CD4-positive, alpha-beta memory T cell (primary cell): ENCODE measurements at places on chromosomes 3 and 15.

DNA sequence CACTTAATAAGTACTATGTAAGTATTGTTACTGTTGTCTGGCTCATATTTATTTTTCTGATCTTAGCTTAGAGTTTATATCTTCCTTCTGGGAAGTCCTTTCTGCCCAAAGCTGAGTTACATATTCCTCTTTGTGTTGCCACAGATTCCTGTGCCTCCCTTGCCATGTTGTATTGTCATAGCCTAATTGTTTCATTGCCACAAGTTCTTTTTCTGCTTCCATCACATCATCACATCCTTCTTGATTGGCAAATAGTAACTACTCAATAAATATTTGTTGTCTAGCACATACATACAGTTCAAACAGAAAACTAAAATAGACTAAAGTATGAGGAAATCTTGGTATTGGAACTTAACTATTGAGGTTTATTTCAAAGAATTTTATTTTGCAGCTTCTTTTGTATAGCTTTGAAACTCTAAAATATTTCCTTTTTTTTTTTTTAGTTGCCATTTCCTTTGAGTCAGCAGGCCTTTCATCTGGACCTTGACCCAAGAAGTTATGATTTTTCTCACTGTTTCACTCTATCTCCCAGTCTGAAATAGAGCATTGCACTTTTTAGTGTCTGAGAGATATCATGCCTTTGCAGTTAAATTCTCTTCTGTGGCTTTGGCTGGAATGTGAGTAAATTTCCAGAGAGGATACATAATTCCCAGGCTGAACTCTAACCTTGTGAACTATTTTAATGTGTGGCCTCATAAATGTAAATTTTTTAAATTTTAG lies 98.2 kb downstream of the ZNF609 start:
- no peak for DNase-seq

DNA sequence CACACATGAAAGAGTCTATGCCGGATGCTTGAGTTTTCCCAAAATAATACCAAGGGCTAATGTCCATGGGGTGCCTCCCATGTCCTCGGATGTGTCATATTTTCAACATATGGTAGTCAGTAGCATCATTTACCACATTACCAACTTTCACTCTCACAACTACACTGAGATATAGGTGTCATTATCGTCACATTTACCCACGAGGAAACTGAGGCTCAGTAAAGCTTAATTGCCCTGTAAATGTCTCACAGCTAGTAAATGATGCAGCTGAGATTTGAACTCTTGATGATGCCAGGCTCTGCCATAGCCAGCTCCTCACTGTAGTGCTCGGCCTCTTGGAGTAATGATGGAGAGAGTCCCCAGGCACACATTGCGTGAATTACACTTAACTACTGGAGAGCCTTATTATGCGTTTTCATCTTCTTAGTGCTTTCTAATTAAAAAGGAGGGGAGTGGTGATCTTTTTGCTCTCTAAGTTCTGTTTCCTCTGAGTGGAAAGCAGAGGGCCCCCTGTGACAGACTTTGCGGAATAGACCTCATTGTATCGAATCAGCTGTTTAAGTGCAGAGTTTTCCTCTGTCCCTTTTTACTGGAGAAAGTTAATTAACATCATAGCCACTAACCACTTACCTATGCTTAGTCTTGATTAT lies 142.0 kb upstream of the SLCO3A1 start:
- no peak for DNase-seq

- no peak for DNase-seq
Observed at GRCh38 chr3:60555686-60556354, 695.4 kb downstream of the FHIT start.

- DNase-seq: no peak
Observed at GRCh38 chr3:177820683-177821316, 623.5 kb upstream of the TBL1XR1 start.

DNA sequence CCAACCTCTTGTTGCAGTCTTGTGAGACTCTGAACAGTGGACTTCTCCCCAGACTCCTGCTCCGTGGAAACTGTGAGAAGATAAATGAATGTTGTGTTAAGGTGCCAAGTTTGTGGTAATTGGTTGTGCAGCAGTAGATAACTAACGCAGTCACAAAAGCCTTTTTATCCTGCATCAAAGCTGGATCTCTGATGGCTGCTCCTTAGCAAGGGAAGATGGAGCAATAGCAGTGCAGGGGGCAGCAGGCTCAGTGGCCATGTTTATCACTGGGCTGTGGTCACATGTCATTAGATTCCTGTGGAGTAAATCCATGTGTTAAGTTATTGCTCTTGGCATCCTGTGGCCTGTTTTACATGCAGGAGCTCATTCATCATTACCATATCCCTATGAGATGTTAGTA lies 13.5 kb downstream of the CMTM7 start:
- DNase-seq: no peak

- DNase-seq: no peak
Observed at GRCh38 chr15:99614749-99615288, 49.0 kb downstream of the MEF2A start.

DNA sequence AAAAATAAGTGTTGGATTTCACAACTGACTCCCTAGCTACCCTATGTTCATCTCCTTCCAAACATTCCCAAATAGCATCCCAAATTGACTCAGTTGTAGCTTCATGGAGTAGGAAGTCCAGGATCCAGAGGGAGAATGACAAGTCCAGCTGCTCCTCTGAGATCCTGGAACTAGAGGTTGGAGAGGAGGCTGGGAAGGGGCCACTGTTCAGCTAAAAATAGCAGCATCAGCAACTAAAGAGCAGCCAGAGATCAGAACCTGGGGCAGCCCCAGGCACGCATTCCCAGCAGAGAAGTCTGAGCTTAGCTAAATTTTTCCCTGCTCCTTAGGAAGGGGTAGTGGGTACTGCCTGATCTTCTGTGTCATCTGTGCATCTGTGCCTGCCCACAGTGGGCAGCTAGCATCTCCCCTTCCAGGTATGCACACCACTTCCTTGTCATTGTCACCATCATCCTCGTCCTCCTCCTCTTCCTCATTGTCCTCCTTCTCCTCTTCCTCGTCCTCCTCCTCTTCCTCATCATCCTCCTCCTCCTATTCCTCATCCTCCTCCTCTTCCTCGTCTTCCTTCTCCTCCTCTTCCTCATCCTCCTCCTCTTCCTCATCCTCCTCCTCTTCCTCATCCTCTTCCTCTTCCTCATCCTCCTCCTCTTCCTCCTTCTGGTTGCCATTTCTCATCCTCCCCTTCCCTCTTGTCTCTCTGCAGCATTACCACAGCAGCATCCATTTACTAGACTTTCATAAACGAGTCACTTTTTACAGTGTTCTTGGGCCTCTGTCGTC lies 152.3 kb upstream of the ROPN1 start:
- no peak for DNase-seq

DNA sequence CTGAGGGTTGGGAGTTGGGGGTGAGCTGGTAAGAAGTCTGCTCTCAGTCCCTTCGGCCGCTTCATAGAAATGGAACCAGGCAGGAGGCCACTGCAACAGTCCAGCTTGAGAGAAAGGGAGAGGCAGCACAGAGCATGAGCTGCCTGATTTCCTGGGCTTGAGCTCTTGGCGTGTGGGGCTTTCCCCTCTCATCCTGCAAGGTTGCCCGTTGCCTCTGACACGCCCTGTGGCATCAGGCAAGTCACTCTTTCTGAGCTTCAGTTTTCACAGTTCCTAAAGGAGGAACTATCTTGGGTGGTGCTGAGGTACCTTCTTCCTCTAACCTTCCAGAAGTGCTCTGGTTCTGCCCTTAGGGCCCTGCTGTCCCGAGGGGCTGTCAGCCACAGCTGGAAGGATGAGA lies 4.9 kb downstream of the MESP2 start:
- DNase-seq: no peak

- no peak for DNase-seq
Observed at GRCh38 chr3:65485826-65486469, 552.8 kb downstream of the MAGI1 start.

DNA sequence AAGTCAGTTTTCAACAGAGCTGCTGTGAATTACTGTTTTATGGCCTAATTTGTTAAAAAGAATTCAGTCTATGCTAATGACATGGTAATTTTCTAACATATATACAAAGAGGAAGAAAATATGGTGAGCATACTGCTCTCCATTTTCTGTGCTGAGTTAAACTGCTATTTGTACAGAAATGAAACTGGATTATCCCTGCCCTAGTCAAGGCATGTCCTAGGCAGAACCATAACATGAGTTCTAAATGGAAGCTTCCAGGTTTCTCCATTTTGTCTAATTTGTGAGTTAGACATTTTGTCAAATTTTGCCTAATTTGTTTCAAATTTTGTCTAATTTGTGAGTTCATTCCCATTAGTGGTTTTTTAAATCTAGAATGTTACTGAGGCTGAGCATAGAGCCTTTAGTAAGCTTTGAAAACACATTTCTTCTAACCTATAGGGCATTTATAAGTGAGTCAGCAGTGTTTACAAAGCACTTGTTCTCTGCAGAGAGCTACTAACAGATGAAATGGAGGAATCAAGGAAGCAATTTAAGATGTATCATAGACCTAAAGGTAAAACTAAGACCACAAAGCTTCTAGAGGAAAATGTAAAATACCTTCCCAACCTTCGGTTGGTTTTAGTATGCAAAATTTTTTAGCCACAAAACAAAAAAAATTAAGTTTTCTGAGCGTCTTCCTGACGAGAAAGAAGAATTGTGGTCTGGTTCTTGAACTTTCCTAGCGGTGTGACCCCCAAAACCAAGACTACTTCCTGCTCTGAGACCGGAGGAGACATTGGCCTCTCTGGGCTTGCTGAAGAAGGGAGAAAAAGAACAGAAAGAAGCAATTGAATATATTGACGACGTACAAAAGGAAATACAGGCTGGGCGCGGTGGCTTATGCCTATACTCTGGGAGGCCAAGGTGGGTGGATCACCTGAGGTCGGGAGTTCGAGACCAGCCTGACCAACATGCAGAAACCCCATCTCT lies 9.8 kb downstream of the P2RY14 start:
- DNase-seq: peak; percentile 53

- no peak for DNase-seq
Observed at GRCh38 chr3:32743934-32744333, 58.9 kb downstream of the CNOT10 start.

GRCh38 chr3:57918123-57918837 lies 89.9 kb upstream of the FLNB start:
- no peak for DNase-seq

- peak; percentile 60 for DNase-seq
Observed at GRCh38 chr3:43755516-43756200, 64.9 kb downstream of the ABHD5 start.

DNA sequence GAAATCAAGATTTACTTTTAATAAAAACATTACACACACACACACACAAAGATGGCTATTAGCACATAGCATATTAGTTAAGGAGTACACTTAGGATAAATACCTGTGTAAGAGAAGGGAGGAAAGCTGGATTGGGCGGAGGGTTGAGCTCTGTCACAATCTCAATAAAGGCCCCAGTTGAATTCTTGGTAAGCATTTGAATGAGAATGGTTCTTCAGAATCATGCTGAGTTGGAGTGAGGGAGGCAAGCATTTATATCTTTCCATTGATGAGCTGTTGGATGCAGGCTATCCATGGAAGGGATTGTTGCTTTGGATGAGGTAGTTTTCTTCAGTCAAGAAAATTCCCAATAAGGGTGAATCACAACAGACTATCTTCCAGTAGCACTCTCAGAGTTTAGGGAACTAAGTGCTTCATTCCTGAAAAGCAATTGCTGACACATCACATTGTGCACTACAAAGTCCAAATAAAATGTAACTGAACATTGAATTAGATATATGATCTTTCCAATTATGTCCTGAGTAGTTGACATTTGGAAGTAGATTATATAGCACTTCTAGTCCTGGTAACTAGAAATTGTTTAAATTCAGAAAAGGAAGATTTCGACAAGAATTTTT lies 95.7 kb downstream of the SUCNR1 start:
- no peak for DNase-seq

DNA sequence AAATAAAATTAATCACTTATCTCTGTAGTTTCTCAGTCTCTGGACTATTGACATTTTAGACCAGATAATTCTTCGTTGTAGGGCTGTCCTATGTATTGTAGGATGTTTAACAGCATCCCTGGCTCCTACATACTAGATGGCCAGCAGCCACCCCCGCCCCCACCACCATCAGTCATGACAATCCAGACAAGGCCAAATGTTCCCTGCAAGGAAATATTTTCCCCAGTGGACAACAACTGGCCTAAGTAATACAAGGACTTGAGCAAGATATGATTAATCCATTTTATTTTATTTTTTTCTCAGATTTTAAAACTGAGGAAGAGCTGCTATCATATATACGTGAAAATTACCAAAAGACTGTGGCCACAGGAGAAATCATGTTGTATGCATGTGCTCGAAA lies 23.8 kb downstream of the TICRR start:
- DNase-seq: no peak

DNA sequence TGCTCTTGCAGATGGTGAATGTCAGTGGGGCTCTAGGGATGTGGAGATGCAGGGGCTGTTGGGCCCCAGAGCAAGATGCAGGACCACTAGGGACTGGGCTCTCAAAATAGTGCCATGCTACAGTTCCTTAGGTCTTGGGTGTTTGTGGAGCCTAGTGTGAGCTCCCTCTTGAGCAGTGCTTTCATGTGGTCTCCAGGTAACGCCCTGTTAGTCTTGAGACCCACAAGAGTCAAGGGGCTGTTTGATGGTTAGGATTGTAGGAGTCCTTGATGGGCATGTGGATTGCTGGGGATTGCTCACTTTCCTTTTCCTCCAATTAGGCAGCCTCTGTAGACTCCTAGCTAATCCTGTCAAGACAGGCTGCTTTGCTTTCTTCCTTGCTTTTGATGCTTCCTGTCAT lies 56.0 kb downstream of the CCDC66 start:
- no peak for DNase-seq

DNA sequence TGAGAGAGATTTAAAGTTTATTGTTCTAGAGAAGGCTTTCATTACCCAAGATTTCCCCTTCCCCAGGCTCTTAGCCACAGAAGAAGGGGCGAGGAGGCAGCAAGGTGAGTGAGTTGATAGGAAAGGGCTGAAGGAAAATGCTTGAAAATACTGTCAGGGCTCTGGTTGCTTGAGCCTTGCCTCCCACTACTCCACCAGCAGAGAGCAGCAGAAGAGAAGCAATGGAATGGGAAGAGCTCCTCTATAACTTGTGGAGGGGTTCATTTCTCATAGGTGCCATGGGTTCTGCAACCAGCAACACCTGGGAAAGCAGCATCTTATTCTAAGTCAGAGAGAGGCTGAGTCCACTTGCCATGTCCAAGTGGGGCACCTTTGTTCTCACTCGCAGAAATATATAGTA lies 184.0 kb upstream of the CNTN6 start:
- no peak for DNase-seq

DNA sequence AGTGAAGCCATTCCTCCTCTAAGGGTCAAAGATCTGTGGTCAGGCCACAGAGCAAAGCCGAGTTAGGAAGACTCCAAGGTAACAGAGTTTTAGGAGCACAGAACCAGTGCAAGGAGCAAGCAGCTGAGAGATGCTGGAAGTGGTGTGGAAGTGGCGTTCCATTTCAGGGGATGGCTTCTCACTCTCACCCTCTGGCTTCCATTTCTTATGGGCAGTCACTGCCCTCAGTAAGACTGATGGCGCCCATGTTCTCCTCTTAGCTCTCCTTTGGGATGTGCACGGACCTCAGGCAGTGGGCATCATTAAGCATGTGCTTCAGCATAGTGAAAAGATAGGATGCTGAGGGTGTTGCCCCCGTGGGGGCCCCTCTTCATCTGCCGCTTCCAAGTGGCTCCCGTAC lies 90.3 kb downstream of the ASB7 start:
- DNase-seq: no peak

- no peak for DNase-seq
Observed at GRCh38 chr3:148756311-148756710, 58.6 kb downstream of the AGTR1 start.
